ENCODE measurements at places on chromosomes 2 and 18.

GRCh38 chr18:67463829-67464228 lies 52.7 kb downstream of the DSEL start:
- peak; percentile 67 for DNase-seq

GRCh38 chr2:80610108-80610507 lies 305.6 kb upstream of the LRRTM1 start:
- DNase-seq = no peak

- no peak for DNase-seq
Observed at GRCh38 chr18:34694591-34695165, 15.4 kb upstream of the DTNA start.

- no peak for DNase-seq
Observed at GRCh38 chr2:189115126-189115525, 64.4 kb downstream of the COL5A2 start.

- no peak for DNase-seq
Observed at GRCh38 chr2:198657512-198658121, 800.1 kb downstream of the SATB2 start.

GRCh38 chr2:219783359-219783975 lies 156.0 kb downstream of the SLC4A3 start:
- DNase-seq = no peak

DNA sequence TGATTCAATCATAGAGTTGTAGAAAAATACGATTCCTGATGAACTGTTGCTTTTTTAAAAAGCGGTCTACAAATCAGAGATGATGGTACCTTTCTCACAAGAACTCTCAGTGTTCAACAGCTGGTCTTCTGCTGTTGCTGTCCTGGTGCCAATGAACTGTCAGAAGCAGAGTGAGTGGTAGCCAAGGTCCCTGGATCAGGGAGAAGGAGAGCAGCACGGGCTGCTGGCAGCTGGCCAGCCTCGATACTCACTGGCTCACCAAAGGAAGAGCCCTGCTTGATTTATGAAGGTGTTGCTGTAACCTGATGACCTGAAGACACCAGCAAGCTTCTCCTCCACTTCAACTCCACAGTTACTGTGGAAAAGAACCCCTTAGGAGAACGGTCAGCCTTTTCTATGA lies 300.8 kb upstream of the SOX11 start:
- DNase-seq = no peak

DNA sequence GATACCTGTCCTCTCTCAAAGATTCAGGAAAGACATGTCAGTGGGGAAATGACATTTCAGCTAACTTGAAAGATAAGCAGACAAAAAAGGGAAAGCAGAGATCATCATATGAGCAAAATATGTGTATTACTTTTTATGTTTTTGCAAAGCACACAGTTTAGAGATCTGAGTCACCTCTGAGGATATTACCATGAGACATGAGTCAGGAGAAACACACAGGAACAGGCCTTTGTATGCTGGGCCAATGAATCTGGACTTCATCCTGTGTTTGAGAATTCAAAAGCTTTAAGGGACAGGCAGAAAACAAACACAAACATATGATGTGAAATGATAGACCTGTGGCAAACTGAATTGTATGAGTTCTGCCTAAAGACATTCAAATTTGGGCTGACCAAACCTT lies 306.0 kb upstream of the EPC2 start:
- no peak for DNase-seq

DNA sequence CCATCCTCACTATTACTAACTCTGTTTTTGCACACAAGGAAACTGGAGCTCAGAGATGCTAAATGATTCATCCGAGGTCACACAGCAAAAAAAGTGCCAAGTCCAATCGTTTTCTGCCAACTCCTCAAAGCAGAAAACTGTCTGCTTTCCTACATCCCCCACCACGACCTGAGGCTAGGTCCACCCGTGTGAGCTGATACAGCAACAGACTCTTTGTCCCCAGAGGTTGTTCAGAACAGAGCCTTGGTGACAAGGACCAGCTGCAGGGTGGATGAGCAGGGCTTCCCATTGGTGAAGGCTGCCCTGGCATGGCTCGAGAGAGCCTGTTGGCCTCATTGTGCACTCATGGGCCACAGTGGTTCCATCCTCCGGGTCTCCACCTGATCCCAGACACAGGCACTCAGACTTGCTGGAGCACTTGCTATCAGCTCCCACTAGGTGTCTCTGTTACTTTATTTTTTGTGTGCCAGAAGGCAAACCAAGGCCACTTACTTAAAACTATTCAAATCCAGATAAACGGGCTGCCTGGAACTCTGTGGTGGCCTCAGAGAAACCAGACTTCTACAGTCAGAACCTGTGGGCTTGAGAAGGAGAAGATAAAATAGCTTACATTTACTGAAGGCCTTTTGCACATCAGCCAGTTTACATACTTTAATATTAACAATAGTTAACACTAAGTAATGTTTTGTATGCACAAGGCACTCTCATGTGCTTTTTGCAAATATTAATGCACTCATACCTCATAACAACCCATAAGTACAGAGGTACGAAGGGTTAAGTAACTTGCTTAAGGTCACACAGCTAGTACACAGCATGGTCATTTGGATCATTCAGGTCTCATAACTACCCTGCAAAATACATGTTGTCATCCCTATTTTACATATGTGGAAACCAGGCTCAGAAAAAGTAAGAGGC lies 62.9 kb upstream of the CTIF start:
- peak; percentile 86 for DNase-seq

- DNase-seq = no peak
Observed at GRCh38 chr2:236158969-236159777, 9.0 kb downstream of the GBX2 start.

- no peak for DNase-seq
Observed at GRCh38 chr2:134295441-134295840, 41.6 kb downstream of the MGAT5 start.

- no peak for DNase-seq
Observed at GRCh38 chr2:134142903-134143302, 111.0 kb upstream of the MGAT5 start.

- no peak for DNase-seq
Observed at GRCh38 chr2:232586943-232587505, 36.5 kb downstream of the EIF4E2 start.

GRCh38 chr2:102296449-102296848 lies 14.9 kb upstream of the IL1RL1 start:
- no peak for DNase-seq

- no peak for DNase-seq
Observed at GRCh38 chr2:38763228-38763627, 12.1 kb upstream of the SRSF7 start.

DNA sequence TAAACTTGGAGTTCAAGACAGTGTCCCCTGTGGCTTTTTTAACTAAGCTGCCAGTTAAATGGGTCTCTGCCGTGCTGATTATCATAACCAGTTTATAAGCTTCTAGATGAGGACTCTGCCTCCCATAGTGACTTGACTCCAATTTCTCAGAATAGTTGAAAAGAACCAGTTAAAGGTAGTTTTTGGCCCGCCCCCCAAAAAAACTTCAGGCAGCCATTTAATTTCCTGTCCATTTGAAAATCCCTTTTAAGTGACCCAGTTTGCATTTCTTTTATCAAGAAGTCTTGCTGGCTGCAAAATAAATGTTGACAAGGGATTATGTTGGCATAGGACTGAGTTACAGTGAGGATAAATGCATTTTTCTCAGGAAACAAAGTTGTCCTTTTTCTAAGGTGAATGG lies 2.3 kb downstream of the SLC20A1 start:
- DNase-seq = no peak

DNA sequence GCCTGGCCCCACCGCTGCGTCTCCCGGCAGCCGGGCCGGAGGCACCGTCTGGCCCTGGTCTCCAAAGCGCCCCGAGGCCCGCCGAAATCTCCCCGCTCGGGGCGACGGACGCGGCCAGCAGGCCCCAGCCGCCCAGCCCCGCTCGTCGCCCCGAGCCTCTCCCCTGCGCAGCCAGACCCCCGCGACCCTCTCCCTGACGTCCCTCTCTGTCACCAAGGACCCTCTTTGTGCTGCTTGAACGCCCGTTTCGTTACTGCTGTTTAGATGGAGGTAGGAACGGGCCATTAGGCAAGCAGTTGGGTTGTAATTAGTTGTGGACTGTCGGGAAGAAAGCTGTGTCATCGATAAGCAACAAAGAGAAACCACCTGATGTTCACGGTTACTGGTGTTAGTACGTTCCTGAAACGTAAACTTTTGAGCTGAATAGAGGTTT lies 686 bp downstream of the UBXN4 start:
- DNase-seq = peak; percentile 53

DNA sequence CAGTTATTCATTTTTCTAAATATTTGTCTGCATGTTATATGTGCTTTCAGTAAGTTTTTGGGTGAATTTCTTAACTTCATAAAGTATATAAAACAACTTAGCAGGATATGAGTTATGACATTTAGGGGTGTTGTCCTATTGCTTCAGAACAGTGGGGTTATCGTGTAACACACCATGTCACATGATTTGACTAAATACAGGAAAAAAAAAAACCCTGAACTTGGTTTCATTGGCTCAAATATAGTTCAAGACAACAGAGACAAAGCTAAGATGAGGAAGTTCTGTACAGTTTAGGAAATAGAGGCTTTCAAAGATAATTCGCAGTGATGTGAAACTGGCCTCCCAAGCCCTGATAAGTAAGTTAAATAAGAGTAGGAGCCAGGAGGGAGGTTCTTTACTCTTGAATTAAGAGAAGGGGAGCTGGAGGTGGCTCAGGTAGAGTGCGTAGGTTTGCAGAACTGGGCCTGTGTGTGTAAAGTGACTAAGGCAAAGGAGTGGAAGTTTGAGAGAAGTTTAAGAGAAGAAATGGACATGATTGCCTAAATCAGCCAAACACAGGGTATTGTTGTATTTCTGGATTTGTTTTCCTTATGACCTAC lies 53.9 kb downstream of the LIMS1 start:
- DNase-seq = peak; percentile 80

GRCh38 chr2:69837533-69837932 lies 8.1 kb downstream of the GMCL1 start:
- no peak for DNase-seq

- no peak for DNase-seq
Observed at GRCh38 chr2:231009236-231009919, 13.5 kb downstream of the SPATA3 start.

DNA sequence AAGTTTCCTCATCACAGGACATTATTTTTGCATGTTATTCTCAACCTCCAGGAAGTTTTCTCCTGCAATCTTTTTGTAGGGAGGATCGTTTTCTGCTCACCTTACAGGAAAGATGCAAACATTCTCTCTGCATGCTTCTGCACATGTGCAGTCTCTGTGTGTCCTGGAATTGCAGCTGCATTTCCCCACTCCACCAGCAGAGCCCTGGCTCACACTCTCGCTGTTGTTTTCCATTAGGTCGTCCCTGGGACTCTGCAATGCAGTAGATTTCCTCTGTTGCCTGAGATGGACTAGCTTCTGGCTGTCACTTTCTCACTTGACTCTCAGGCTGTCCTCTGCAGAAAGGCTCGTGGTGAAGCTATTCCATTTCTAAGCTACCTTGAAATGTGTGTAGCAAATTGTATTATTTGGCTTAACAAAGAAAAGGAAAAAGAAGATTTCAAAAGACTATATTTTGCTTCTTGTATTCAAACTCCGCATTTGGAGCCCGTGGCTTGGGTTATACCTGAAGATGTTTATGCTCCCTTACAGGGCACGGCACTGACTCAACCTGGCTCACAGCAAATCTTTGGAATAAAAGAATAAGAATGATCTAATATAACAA lies 346.7 kb downstream of the RAD51AP2 start:
- DNase-seq = peak; percentile 51

DNA sequence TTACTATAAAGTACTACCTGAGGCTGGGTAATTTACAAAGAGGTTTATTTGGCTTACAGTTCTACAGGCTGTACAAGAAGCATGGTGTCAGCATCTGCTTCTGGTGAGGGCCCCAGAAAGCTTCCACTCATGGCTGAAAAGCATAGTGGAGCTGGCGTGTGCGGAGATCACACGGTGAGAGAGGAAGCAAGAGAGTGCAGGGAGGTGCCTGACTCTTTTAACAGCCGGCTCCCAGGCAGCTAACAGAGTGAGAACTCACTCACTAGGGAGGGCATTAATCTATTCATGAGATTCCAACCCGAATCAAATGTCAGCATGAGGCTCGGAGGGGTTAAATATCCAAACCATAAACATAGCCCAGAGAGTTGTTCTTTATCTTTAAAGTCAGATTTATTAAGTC lies 117.3 kb downstream of the LDLRAD4 start:
- no peak for DNase-seq

GRCh38 chr2:17311771-17312511 lies 206.3 kb downstream of the RAD51AP2 start:
- DNase-seq = no peak

GRCh38 chr18:36366994-36367839 lies 69.7 kb downstream of the FHOD3 start:
- no peak for DNase-seq

Data from pons (tissue), 1 donor.